Left kidney (tissue), 8 donors: ENCODE measurements at places on chromosomes 3 and 15. TPM values are rescaled to one million over a fixed set of nuclear protein-coding genes. Genes with fewer than 3 reads are reported as not detected.

GRCh38 chr3:65928110-65928509, 110.6 kb downstream of the MAGI1 start:
- no peak for DNase-seq

The CDHR4 gene
- 0.28 TPM for polyA plus RNA-seq

GRCh38 chr15:76175442-76175841, 115.7 kb downstream of the TMEM266 start:
- DNase-seq = no peak

The DPPA2 gene
- polyA plus RNA-seq = 1.0 TPM

The PLA2G4D gene
- polyA plus RNA-seq = 0.07 TPM

- DNase-seq = no peak
Measured at GRCh38 chr3:184791171-184791570, 20.8 kb upstream of the VPS8 start.

The DENND4A gene
- 21.8 TPM for polyA plus RNA-seq
